NCI-H82 (cell line): ENCODE measurements at places on chromosomes 7 and 10.

- no peak for DNase-seq
Observed at GRCh38 chr7:159193543-159194090, 49.0 kb upstream of the VIPR2 start.

DNA sequence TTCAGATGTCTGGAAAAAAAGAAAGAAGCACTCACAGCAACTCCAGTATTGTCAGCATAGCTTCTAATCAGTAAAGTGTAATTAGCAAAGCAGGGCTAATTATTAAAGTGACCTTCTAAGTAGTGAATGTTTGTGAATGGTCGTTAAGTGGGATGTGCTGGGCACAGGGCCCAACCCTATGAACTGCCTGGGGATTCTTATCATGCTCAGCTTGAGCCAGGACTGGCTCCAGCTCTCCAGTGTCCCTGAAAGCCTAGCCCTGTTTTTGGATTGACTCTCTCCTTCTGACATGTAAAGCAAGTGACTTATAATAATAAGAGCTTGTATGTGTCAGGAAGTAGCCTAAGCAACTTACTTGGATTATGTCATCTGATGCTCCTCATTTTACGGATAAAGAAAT, 9.5 kb upstream of the TBX20 start:
- DNase-seq, result peak; percentile 59

DNA sequence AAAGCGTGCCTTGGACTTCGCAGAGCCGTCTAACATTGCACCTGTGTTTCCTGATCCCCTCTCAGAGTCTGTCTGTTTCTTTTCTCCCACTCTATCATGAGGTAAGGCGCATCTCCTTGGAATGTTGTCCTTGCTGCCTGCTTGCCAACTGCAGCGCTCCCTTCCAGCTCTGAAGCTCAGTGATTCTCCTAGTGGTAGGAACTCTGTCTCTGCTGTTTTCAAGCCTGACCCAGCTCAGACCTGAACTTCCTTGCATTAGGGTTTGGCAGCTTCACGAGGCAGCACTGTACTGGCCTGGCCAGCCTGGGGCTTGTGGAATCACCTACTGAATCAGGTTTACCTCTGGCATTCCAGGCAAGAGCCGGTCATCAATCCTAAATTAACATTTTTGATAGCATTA, 123.9 kb downstream of the CREB5 start:
- DNase-seq, result peak; percentile 33

DNA sequence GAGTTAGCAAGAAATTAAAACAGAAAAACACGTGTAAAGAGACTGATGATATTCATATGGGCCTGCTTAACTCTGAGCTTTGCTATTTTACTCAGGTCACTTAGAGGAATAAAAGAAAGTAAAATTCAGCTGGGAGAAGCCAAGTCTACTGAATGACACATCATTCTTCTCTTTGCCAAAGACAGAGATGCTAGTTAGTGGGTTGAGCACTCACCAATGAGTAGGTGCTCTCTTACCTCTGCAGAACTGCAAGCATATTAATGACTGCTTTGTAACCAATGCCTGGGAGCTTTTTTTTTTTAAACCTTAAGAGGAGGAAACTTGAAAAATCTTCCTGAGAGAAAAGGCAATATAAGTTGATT, 44.8 kb upstream of the BAMBI start:
- DNase-seq, result no peak

GRCh38 chr10:110214371-110214826, 7.0 kb downstream of the MXI1 start:
- DNase-seq, result no peak

DNA sequence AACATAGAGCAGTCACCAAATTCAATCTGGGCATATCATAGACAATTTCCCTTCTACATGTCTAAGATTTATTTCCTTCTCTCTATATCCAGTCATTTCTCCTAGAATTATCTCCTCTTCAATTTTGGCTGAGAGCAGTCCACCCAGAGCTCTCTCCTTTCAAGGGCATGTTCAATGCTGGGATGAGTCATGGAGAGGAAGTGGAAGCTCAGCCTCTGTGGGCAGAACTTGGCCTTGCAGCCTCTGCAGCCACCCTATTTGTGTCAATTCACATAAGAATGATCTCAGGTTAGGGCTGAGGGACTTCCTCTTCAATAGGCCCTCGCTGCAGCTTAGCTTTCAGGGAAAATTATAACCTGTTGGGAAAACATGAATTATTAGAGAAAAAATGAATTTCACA, 560.8 kb downstream of the POM121L12 start:
- no peak for DNase-seq

GRCh38 chr10:99731306-99732032, 458 bp downstream of the COX15 start:
- DNase-seq, result no peak

DNA sequence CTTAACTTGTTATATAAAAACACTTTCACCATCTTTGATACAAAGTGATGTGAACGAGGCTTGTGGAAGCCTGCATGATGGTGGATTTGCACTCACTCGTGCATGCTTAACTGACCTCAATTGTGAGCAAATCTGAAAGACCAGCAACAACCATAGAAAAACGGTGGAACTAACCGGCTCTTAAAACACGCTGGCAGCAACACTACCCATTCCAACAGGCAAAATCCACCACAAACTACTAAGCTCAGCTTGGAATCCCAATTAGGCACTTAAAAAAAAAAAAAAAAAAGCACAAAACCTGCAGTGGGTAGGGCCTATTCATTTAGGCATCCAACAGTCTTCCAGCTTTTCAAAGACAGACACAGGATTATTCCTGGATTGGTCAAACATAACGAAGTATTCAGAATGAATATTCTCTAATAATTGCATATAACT, 1.8 kb downstream of the GDI2 start:
- peak; percentile 55 for DNase-seq

- no peak for DNase-seq
Observed at GRCh38 chr7:155557778-155558177, 11.4 kb upstream of the CNPY1 start.

- DNase-seq, result no peak
Observed at GRCh38 chr7:71298378-71298777, 166.4 kb downstream of the GALNT17 start.

- no peak for DNase-seq
Observed at GRCh38 chr10:33350041-33350440, 15.6 kb upstream of the NRP1 start.

DNA sequence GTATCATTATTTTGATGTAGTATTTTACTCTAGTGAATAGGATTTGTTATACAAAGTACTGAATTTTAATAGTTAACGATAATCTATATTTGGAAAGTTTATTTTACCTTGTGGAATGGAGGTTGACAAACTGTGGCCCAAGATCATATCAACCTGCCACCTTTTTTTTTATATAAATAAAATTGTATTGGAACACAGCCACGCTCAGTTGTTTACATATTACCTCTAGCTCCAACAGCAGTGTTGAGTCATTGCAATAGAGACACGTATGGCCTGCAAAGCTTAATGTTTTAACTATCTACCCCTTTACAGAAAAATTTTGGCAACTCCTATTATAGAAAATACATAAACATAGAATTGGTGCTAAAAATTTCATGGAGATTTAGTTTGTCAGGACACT, 239.3 kb downstream of the THSD7A start:
- no peak for DNase-seq

DNA sequence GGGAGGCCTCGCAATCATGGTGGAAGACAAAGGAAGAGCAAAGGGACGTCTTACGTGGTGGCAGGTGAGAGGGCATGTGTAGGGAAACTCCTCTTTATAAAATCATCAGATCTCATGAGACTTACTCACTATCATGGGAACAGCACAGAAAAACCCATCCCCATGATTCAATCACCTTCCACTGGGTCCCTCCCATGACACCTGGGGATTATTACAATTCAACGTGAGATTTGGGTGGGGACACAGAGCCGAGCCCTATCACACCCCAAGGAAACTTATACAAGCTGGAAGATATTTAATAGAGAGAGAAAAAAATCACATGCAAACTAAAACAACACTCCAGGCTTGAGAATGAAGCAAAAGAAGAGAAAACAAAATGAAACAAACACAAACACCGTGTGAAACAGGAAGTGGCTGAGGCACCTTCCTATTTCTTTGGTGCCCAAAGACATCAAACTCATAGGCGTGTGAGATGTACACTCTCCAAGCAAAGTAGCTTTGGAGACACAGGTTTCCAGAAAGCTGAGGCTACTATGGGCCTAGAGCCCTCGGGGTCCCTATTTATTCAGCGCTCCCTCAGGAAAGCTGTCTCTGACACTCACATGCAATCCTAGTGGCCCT, 97.2 kb downstream of the PRKCQ start:
- no peak for DNase-seq

DNA sequence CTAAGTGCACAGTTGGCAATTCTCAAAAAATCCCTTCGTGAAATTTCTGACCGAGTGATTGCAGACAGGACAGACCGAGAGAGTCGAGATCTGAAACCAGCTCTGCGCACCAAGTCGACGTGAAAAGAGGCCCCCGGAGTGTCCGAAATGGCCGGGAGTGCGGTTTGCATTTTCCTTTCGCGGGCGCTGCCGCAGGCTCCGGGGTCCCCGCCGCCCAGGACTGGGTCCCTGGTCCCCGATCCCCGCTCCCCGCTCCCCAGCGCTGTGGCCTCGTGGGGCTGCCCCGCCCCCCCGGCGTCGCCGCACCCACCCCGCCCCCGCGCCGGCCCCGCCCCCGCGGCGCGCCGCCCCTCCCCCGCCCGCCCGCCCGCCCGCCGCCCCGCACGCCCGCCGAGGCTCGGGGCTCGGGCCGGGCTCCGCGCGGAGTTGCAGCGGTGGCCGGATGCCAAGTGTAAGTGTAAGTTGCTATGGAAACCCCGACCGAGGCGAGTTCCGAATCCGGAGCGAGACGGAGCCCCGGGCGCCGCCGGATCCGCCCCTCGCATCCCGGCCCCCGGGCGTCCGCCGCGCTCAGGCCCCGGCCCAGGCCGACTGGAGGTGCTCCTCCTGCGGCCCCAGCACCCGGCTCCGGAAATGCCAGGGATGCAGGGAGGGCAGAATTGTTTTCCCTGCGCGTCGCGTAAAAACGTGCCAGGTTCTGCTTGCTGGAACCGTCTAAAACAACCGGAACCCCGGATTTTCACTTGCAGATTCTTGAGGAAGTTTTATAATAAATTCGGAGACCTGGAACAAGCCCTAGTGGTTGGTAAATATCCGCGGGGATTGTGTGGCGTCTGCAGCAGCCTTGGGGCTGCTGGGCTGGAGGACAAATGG, 4.6 kb downstream of the BMI1 start:
- peak; percentile 68 for DNase-seq

GRCh38 chr7:141686670-141687069, 15.3 kb downstream of the DENND11 start:
- no peak for DNase-seq

GRCh38 chr10:59757966-59758365, 4.7 kb upstream of the MRLN start:
- DNase-seq, result no peak

DNA sequence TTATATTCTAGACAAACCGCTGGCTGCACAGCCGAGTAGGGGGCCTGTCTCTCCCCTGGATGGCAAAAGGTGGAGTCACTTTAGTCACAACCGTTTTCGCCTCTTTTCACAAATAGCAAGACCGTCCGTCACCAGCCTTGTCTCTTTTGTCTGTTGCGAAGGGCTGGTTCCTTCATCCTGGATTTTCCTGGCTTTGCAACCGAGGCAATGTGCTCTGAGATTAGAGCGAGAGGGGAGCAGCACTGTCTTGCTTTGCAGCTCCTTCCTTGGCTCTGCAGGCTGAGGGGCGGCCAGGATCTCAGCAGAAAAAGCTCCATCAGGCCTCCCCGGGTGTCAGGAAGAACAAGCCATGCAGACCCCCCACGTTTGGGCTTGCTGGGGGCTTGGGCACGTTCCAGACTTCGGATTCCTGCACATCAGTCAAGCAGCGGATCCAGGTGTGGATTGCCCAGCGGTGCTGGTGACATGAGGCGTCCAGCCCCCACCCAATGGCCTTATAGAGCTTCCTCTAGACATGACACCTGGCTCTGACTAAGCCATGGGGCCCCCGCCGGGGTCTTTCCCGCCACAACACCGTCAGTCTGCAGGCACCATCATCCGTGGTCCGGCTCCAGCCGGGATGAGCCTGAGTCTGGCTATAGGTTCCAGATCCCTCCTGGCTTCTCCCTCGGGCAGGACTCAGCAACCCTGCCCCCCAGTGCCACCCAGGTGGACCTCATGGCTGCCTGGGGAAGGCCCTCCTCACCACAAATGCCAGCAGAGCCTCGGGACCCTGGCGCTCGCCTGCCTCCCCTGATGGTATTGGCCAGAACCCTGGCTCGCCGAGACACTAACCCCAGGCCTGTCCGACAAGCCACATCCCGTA, 467.6 kb upstream of the FOXK1 start:
- no peak for DNase-seq

- no peak for DNase-seq
Observed at GRCh38 chr10:19638182-19638895, 177.9 kb upstream of the PLXDC2 start.

DNA sequence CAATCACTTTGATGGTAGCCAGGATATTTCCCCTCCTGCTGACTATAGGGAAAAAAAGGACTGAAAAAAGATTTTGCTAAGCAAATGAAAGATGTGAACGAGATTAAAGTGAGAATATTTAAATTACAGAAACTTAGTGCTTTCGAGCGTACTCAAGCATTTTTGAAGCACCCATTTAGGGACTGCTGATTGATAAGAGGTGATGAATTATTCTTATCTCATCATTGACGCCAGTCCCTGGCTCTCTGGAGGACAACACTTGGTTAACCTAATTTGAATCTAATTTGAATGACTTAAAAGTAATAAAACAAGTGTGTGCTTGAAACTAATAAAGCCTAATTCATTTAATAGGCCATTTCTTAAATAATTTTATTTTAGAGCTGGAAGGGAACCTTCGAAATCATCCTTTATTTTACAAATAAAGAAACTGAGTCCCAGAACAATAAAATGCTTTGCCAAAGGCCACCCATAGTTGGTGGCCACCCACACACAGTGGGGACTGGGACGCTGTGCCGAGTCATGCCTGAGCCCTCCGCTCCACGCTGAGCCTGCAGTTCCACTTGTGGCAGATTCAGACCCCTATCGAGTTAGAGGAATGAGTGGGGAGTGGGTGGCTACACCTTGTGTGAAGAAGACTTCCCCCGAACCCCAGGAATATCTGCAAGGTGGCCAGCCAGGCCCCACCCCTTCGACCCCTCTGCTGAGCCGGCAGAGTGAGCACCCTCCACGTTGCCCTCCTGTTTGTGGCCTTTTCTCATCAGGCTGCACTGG, 61.1 kb upstream of the SAMD8 start:
- no peak for DNase-seq

GRCh38 chr7:51234139-51234538, 82.5 kb downstream of the COBL start:
- DNase-seq, result no peak

GRCh38 chr7:35749556-35749955, 51.3 kb upstream of the SEPTIN7 start:
- peak; percentile 30 for DNase-seq

DNA sequence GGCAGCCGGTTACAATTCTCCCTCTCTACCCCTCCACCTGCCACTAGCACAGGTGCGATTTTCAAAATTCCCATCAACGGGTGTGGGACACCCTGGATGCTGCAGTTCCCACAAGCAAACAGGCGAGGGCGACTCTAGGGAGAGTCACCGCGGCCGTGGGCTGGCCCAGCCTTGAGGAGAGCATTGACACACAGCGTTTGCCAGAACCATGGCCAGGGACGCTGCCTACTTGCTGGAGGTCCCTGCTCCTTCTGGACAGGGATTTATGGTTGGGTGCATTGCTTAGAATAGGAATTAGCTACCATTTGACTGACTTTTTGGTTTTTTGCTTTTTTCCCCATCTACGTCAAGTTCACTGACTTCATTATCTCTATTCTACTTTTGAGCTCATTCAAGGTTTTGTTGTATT, 19.0 kb upstream of the CLDN4 start:
- peak; percentile 80 for DNase-seq

- no peak for DNase-seq
Observed at GRCh38 chr10:20254078-20254477, 437.8 kb downstream of the PLXDC2 start.
